ENCODE measurements at places on chromosomes 2 and 18. TPM values are rescaled to one million over a fixed set of nuclear protein-coding genes. Genes with fewer than 3 reads are reported as not detected.

Gene ARL4C
- 12.5 TPM for total RNA-seq

DNA sequence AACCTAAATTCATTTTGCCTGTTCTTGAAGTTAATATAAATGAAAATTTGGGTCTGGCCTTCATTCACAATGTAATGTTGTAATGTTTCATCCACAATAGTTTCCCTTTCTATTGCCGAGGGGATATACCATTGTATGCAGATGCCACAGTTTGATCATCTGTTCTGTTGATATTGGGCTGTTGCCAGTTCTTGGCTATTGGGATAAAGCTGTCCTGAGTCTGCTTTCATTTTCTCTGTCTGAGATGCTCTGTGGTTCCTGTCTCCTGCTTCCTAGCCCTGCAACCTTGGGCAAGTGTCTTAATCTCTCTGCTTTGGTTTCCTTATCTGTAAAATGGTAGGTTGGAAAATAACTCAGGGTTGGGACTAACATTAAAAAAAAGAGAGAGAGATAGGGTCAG, 25.2 kb downstream of the B3GNT2 start:
- no peaks in the 10 kb centered on the region for H3K36me3 ChIP-seq
- H3K4me1 ChIP-seq, result peaks cover 2% of the 10 kb centered on the region
- no peak overlapping the region for H3K27ac ChIP-seq
- H3K27me3 ChIP-seq, result no peaks in the 10 kb centered on the region

- no peak for DNase-seq
- no peak overlapping the region for H3K27ac ChIP-seq
- H3K36me3 ChIP-seq, result no peaks in the 10 kb centered on the region
- H3K4me3 ChIP-seq, result no peak overlapping the region
- peaks cover 4% of the 10 kb centered on the region for H3K4me1 ChIP-seq
Observed at GRCh38 chr2:163802284-163802683, 66.5 kb upstream of the FIGN start.

DNA sequence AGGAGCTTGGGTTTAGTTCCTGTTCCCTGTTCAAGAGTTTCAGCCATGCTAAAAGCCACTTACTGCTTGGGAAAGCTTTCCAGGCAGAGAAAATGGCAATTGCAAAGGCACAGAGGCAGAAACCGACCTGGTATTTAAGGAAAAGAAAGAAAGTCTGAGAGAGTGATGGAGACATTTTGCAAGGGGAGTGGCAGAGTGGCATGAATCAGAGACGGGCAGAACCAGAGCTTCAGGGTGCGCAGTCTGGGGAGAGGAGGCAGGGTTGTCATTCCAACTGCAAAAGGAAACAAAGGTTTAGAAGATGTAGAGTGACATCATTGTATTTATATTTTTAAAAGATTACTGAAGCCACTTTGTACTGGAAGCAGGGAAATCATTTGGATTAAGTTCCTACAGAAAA, 14.9 kb upstream of the GNAL start:
- H3K36me3 ChIP-seq, result no peaks in the 10 kb centered on the region
- H3K27ac ChIP-seq, result no peak overlapping the region
- H3K4me3 ChIP-seq, result no peak overlapping the region
- no peaks in the 10 kb centered on the region for H3K4me1 ChIP-seq

DNA sequence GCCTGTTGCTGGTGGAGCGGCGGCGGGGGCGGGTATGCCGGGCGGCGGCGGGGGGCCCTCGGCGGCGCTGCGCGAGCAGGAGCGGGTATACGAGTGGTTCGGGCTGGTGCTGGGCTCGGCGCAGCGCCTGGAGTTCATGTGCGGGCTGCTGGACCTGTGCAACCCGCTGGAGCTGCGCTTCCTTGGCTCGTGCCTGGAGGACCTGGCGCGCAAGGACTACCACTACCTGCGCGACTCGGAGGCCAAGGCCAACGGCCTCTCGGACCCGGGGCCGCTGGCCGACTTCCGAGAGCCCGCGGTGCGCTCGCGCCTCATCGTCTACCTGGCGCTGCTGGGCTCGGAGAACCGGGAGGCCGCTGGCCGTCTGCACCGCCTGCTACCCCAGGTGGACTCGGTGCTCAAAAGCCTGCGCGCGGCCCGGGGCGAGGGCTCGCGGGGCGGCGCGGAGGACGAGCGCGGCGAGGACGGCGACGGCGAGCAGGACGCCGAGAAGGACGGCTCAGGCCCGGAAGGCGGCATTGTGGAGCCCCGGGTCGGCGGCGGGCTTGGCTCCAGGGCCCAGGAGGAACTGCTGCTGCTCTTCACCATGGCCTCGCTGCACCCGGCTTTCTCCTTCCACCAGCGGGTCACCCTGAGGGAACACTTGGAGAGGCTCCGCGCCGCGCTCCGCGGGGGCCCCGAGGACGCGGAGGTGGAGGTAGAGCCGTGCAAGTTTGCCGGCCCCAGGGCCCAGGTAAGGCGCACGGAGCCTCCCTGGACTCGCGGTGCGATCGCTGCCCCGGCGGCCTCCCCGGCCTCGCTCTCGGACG, 1.0 kb downstream of the ZCCHC2 start:
- no peaks in the 10 kb centered on the region for H3K27me3 ChIP-seq
- peak; percentile 83 for DNase-seq
- peak overlapping the region; percentile 89 for H3K4me3 ChIP-seq
- H3K4me1 ChIP-seq, result no peaks in the 10 kb centered on the region
- H3K27ac ChIP-seq, result peak overlapping the region; percentile 86
